CD4-positive, alpha-beta T cell treated with Interleukin-6 for 4 hours (primary cell): ENCODE measurements at places on chromosomes 6 and 20.

GRCh38 chr6:112877134-112878100 is 530.3 kb downstream of the RFPL4B start:
- DNase-seq = no peak

GRCh38 chr20:23190557-23190956 is 104.4 kb upstream of the CD93 start:
- DNase-seq = no peak

DNA sequence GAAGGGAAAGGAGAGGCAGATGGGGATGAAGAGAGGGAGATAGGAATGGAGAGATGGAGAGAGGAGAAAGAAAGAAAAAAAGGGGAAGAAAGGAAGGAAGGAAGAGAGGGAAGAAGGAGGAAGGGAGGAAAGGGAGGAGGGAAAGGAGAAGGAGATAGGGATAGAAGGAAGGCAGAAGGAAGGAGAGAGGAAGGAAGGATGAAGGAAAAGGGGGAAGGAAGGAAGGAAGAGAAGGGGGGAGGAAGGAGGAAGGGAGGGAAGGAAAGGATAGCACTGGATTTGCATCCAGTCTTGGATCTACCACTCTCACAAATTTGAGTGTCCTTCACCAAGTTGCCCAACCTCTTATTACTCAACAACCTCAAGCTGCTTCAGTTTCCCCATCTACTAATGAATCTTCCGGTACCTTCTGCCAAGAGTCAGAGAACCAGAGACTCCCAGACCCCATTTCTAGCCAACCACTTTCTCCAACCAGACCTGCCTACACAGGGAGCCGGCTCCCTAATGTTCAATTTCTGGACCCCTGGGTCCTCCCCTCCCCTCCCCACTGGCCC is 79.7 kb upstream of the FOXP4 start:
- no peak for DNase-seq

GRCh38 chr6:156131221-156131903 is 645.8 kb upstream of the ARID1B start:
- no peak for DNase-seq

- DNase-seq = no peak
Measured at GRCh38 chr6:154683756-154684523, 49.3 kb upstream of the SCAF8 start.
